Transverse colon (tissue), 4 donors: ENCODE measurements at places on chromosomes 4 and X. TPM values are rescaled to one million over a fixed set of nuclear protein-coding genes. Genes with fewer than 3 reads are reported as not detected.

- DNase-seq = no peak
Observed at GRCh38 chr4:49036528-49036927, 50.5 kb downstream of the CWH43 start.

The TLR8 gene
- total RNA-seq = 0.37 TPM

DNA sequence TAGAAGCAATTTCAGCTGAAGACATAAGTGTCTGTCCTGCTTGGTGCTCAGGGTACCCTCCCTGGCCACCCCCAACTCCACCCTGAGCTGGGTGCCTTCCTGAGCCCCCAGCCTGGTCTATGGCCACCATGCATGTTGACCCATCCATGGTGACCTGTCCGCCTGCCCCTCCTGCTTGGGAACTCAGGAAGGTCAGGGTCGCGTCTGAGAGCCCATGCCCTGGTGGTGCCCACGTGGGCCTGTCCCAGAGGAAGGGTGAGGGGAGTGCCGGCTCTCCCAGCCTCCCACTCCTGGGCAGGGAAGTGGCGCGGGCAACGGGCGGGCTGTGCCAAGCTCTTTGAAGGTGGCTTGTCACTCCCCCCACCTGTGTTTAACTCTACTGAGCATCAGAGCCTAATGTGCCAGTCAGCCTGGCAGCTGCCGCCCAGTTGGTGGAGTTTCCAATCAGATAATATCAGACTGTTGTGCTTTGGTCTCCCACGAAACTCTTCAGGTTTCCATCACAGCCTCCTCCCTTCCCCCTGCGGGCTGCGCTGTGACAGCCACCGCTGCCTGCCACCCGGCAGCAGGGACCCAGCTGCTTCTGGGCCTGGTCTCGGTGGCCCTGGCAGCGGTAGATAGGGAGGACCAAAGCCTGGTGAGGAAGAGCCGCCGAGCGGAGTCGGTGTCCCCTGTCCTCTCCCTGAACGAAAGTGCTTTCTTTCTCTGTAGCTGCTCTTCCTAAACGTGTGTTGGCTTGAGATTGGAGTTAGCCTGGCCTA lies 4.8 kb downstream of the SH3BP2 start:
- no peak for DNase-seq

DNA sequence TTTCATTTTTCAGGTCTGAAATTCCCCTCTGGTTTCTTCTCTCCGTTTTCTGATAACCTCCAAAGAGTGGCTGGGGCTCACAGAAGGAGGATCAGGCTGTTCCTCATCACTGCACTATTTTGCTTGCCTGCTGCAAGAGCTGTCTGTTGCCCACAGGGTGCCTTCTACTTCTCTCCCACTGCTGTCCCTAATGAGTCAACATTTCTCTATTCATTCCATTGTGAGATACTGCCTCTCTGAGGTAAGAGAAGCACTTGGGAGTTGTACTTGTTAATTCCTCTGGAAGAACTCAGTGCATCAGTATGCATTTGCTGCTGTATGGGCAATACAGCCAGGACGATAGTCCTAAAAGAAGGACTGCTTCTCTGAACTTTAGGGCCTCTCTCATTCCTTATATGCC lies 34.8 kb downstream of the CT47B1 start:
- no peak for DNase-seq

DNA sequence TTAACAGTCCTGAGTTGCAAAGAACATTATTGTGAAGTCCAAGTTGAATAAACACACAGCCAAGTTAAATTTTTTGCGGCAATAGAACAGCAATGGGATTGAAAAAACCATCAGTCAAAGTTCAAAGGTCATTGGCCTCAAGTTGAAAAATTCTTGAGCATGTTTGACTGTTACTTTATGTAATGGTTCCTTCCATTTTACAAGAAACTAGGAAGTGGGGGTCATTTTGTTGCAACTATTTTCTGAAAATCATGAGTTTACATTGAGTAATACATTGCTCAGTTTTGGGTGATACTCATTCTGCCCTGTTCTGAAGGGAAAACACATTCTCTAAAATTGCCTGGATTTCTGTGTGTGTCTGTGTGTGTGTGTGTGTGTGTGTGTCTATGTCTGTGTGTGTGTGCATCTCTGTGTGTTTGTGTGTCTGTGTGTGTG lies 5.2 kb upstream of the IRF2 start:
- no peak for DNase-seq

- DNase-seq = no peak
Observed at GRCh38 chr4:185999207-185999606, 69.7 kb upstream of the TLR3 start.

DNA sequence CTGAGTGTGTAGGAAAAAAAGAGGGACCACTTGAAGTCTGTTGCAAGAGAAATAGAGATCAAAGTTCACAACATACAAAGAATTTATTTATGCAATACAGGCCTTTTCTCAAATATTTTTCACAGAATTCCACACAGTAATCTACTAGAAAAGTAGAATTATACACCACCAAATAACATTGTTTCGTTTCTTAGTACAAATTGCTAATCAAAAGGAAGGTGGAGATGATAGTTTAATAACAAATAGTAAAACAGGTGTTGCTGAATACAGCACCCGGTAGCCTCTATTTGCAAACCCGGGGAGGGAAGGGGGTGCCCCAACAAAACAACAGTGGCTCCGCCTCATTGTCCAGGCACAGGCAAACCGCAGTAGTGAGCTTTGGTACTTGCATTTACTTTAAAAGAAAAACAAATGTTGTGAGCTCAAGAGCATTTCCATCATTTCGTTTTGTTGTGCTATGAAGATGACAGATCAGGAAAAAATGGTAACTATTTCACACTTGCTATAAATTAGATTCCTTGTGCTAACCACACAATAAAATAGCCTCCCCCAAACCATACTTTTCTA lies 186.4 kb downstream of the DCLK2 start:
- DNase-seq = no peak

- DNase-seq = no peak
Observed at GRCh38 chrX:115584696-115585095, 23.7 kb downstream of the PLS3 start.

DNA sequence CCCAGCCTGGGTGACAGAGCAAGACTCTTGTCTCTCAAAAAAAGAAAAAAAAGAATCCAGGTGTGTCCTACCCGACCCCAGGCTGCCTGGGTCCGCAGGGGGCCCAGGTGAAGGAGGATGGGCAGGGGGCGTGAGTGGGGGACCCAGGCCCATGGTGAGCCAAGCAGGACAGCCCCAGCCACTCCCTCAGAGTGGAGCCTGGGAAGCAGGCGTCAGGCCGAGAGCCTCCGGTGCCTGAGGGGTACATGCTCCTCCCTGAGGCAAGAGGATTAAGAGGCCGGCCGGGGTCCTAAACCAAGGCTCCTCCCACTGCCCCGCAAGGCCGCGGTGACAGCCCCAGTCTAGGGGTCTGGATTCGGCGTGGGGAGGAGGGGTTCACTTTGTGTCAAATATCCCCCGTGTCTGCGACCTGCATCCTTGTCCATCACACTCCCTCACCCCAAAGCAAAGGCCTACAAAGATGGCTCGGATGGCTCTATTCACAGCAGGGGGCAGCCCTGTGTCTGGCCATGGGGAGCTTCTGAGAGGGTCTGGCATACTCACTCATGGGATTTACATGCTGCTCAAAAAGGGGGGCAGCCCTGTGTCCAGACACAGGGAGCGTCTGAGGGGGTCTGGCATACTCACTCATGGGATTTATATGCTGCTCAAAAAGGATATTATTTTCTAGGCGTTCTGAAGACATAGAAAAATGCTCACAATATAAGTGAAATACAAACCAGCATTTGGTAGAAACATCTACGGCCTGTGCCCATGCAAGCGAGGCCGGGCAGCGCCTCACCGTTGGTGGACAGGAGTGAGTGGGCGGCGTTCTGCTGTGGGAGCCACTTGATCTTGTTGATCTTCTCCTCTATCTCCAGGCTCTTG lies 94.6 kb downstream of the PPP2R2C start:
- no peak for DNase-seq

DNA sequence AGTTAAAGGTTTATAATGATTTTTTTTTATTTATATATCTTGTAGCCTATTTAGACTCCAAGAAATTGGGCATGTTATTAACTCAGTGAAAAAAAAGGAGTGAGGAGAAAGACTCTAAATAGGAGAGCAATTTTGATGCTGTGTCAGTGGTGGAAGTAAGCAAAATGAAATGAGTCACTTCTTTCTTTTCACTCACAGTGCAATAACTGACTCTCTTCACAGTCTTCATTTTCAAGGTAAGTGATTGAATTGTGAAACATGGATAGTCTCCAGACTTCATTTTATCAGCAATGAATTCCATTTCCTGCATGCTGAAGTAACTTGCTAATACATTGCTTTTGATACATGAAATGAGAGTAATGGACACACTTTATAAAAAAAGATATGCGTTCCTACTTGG lies 2271.5 kb downstream of the PCDH7 start:
- DNase-seq = no peak

The KIAA1210 gene
- not detected for total RNA-seq

The POU3F4 gene
- not detected for total RNA-seq

The TRIM60 gene
- not detected for total RNA-seq

The KDR gene
- 3.7 TPM for total RNA-seq

GRCh38 chrX:40877887-40878286 lies 142.5 kb upstream of the MED14 start:
- no peak for DNase-seq

- DNase-seq = no peak
Observed at GRCh38 chr4:128307123-128307571, 19.5 kb upstream of the PGRMC2 start.

DNA sequence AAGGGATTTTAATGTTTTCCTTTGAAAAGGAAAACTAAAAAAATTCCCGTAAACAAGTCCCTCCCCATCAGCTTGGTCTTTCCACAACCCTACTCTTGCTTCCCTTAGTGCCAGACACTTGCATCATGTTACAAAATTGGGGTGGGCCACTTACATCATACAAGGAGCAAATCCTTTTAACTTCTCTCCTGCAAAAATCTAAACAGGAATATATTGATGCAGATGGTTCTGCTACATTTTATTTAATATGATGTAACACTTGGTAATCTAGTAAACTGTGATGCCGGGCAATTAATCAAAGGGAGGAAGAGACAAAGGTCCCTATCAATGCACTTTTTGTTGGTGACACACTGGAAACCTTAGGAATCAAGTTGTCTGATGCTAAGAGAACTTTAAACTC lies 125.3 kb downstream of the UBE2K start:
- DNase-seq = no peak

DNA sequence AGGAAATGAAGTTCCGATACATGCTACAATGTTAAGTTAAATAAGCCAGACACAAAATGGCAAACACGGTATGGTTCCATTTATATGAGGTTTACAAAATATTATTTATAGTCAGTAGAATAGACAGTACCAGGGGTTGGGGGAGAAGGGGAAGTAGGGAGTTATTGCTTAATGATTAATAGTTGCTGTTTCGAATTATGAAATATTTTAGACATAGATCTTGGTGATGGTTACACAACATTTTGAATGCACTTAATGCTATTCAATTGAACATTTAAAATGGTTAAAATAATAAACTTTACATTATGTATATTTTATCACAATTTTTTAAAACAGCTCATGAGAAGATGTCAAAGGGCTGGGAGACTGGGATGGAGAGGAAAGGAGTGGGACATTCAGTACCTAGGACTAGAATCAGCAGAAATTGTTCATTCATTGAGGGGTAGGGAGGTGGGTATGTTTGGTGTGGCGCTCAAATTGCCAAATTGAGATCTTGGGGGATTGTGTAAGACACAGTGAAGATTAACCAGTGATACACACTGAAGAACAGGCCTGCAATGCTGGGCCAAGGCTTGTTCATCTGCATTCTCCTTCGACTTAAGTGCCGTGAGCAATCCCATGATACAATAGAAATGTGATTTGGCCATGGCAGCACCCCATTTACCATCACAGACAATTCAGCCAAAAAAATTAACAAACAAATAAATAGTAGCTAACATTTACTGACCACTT lies 165.6 kb upstream of the GALNT7 start:
- DNase-seq = no peak

- DNase-seq = no peak
Observed at GRCh38 chrX:68880846-68881552, 52.2 kb downstream of the EFNB1 start.

The WAS gene
- total RNA-seq = 3.2 TPM

The UGT2B17 gene
- 171 TPM for total RNA-seq

- DNase-seq = no peak
Observed at GRCh38 chr4:169084954-169085353, 74.9 kb upstream of the CBR4 start.
